ENCODE measurements at places on chromosomes 2 and 18.

GRCh38 chr2:171046048-171046560 lies 114.6 kb downstream of the TLK1 start:
- DNase-seq, result no peak

DNA sequence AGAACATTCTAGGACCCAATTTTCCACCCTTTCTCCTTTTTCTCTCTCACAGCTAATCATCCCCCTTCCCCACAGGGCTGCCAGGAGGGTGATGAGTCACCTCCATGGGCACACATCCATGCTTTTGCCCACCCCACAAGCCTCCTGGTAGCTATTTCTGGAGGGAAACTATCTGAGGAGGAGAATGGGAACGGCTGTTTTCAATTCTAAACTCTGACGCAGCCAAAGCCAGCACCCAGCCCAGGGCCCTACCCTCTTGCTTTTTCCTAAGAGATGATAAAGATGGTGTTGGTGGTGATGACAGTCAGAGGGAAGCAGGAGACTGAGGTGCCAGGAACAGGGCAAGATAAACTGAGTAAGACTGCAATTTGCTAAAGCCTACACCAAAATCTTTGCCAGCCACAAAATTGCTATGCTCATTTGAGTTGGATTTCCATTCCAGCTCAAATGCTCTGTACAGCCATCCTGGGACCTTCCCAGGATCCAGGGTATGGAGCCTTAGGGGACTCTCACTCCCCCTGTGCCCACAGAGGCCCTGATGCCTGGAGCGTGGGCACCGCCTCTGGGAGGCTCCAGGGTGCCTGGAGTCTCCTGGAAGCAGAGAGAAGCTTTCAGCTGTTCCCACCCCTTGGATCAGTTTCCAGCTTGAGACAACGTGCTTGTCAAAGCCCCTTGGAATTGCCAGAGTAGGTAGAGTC lies 62.0 kb upstream of the FZD7 start:
- DNase-seq, result no peak

- DNase-seq, result no peak
Observed at GRCh38 chr2:176127774-176128072, 1.8 kb upstream of the HOXD8 start.

GRCh38 chr2:172361360-172361759 lies 66.0 kb upstream of the ITGA6 start:
- DNase-seq, result no peak

GRCh38 chr2:180405520-180405919 lies 398.4 kb upstream of the CWC22 start:
- DNase-seq, result no peak

- DNase-seq, result no peak
Observed at GRCh38 chr18:79948719-79949411, 2.6 kb downstream of the SLC66A2 start.

GRCh38 chr2:134320930-134321329 lies 67.1 kb downstream of the MGAT5 start:
- no peak for DNase-seq
